ENCODE measurements at places on chromosomes 13 and 19. TPM values are rescaled to one million over a fixed set of nuclear protein-coding genes. Genes with fewer than 3 reads are reported as not detected.

GRCh38 chr13:99802416-99802815 lies 169.2 kb downstream of the ZIC5 start:
- no peak overlapping the region for H3K4me3 ChIP-seq
- H3K27ac ChIP-seq = no peak overlapping the region
- H3K36me3 ChIP-seq = no peaks in the 10 kb centered on the region
- DNase-seq = no peak

DNA sequence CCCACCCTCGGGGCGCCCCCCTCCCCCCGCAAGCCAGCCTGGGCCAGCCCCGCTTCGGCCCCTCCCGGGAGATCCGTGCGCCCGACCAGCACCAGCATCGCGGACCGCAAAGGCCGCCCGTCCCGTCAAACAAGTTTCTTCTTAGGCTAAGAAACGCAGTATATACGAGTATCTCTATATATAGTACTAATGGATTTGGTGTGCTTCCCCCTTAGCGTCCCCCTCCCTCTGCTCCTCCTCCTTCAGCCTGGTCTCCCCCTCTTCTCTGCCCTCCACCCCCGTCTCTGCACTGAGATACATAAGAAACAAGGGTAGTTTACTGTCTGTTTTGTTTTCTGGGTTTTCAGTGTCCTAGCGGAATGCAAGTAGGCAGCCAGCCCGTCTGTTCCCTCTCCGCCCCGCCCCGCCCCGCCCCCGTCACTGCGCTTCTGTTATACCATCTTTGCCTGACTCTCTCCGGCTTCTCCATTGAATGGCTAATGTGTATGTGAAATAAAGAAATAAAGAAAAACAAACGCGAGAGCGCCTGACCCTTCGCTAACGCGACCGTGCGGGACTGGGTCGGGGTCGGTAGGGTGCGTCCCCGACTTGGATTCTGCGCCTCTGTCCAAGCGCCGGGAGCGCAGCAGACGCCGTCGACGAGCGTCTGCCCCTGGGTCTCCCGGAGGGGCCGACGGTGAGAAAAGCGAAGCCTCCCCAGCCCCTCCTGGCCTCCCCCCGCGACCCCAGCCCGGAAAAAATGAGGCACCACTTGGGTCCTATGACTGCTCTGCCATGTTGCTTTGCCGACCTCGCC lies 4.2 kb downstream of the LYL1 start:
- H3K4me1 ChIP-seq = peaks cover 34% of the 10 kb centered on the region
- peaks cover 8% of the 10 kb centered on the region for H3K27me3 ChIP-seq
- H3K4me3 ChIP-seq = no peak overlapping the region
- DNase-seq = no peak

DNA sequence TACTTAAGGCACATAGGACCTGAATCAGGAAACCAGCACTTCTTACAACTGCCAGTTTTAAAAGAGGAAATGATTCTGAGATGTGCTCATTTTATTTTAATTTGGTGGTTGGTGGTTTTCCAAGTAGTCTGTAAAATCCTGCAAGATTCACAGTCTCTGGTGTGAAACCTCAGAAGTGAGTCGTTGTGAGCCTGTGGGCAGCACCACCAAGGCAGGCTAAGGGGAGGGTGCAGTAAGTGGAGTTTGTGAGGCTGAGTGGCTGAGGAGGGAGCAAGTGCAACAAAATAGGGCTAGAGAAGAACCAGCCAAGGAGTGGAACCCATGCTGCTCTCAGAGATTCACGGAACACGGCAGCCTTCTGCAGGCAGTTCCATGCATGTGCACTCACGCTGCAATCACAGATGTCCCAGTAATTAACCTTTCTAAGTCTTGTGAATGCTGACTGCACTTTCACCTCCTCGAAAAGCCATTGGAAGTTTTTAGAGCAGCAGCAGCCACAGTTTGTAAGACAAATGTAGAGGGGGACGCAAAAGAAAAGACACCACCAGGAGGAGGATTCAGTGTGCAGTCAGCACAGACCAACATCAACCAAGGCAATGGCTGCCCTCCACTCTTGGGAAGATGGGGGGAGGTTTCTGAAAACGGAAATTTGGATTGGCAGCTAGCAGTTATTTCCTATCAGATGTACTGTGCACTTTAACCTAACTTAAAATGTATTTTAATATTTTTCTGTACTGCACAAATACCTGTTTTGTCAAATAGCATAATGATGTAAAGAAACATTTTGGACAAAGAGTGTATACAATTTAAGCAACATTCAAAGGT lies 44.9 kb downstream of the ESD start:
- H3K36me3 ChIP-seq = no peaks in the 10 kb centered on the region
- no peaks in the 10 kb centered on the region for H3K27me3 ChIP-seq
- no peak overlapping the region for H3K27ac ChIP-seq
- no peak for DNase-seq

GRCh38 chr19:50658441-50659317 lies 9.4 kb downstream of the C19orf81 start:
- no peaks in the 10 kb centered on the region for H3K36me3 ChIP-seq
- peaks cover 10% of the 10 kb centered on the region for H3K4me1 ChIP-seq
- no peaks in the 10 kb centered on the region for H3K27me3 ChIP-seq
- no peak overlapping the region for H3K4me3 ChIP-seq

DNA sequence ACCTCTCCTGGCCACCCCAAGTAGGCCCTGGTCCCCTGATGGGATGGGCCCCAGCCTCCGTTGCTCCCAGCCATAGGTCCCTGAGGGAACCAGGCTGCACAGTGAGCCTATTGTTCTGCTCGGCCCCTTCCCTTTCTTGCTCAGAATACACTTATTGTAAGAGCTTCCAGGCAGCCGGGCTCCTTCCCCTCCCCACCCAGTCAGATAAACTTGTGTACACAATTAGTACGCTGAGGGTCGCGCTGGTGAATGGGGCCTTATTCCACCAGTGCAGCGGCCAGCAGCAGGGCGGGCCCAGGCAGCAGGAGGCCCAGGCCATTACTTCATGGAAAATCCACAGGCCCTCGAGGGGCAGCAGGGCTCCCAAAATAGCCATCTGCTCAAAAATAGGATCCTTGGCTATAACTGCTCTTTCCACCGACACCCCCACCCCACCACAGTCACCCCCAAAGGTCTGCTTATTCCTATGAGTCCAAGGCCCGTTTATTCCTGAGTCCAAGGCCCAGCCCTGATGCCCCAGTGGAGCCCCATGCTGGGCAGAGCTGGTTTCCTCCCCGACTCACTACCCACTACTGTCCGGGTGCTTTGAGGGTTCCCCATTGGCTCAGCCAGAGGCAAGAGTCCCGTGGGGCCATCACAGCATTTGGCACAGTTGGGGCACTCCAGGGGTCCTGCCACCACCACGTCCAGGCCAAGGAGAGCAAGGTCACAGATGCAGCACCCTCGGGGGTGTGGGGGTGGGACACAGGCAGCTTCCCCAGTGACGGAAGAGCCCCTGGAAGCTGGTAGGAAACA lies 22.1 kb downstream of the CAPN12 start:
- H3K27me3 ChIP-seq = no peaks in the 10 kb centered on the region
- no peak for DNase-seq
- H3K36me3 ChIP-seq = peaks cover 100% of the 10 kb centered on the region
- H3K4me1 ChIP-seq = no peaks in the 10 kb centered on the region

- no peak overlapping the region for H3K4me3 ChIP-seq
- H3K27ac ChIP-seq = no peak overlapping the region
- H3K27me3 ChIP-seq = no peaks in the 10 kb centered on the region
Observed at GRCh38 chr13:22883956-22884355, 296.8 kb upstream of the SGCG start.

CFAP97D2 gene
- not detected for total RNA-seq

Data from adrenal gland (tissue), 19 donors.